ENCODE measurements at places on chromosomes 4 and X. TPM values are rescaled to one million over a fixed set of nuclear protein-coding genes. Genes with fewer than 3 reads are reported as not detected.

The MAGEE2 gene
- total RNA-seq, result not detected

The IL13RA2 gene
- not detected for total RNA-seq

The PRDM8 gene
- total RNA-seq, result 7.4 TPM

The RTL5 gene
- 0.14 TPM for total RNA-seq

The CTAG1A gene
- total RNA-seq, result not detected

The INTU gene
- not detected for total RNA-seq

The CENPVL1 gene
- total RNA-seq, result not detected

The RS1 gene
- total RNA-seq, result not detected

The TASL gene
- total RNA-seq, result 4.5 TPM

The BMPR1B gene
- total RNA-seq, result not detected

The FAT1 gene
- 0.20 TPM for total RNA-seq

The TLL1 gene
- not detected for total RNA-seq

The PHOX2B gene
- not detected for total RNA-seq

The C4orf51 gene
- not detected for total RNA-seq

The TMEM33 gene
- total RNA-seq, result 47.8 TPM

The SERPINA7 gene
- total RNA-seq, result not detected

The RASGEF1B gene
- total RNA-seq, result 2.6 TPM

The IL21 gene
- 0.50 TPM for total RNA-seq

The TEX13C gene
- not detected for total RNA-seq

The NR0B1 gene
- not detected for total RNA-seq

The PCSK1N gene
- total RNA-seq, result 0.38 TPM

The HAND2 gene
- total RNA-seq, result not detected

The IBSP gene
- total RNA-seq, result not detected

The GRIA3 gene
- total RNA-seq, result not detected

The TLR3 gene
- total RNA-seq, result 0.53 TPM

The JAKMIP1 gene
- 5.2 TPM for total RNA-seq

The SLC2A9 gene
- total RNA-seq, result 0.77 TPM

The CFAP99 gene
- not detected for total RNA-seq

The ZNF157 gene
- total RNA-seq, result 0.28 TPM

The FDCSP gene
- not detected for total RNA-seq

The ASB12 gene
- not detected for total RNA-seq

The GLUD2 gene
- 0.40 TPM for total RNA-seq

The SYTL4 gene
- total RNA-seq, result not detected

The SPANXN3 gene
- total RNA-seq, result not detected

The CENPVL2 gene
- total RNA-seq, result not detected

The ABLIM2 gene
- 0.20 TPM for total RNA-seq

The NWD2 gene
- total RNA-seq, result not detected

The BEX3 gene
- total RNA-seq, result 27.2 TPM

The NXF3 gene
- not detected for total RNA-seq
